ENCODE measurements at places on chromosomes 2 and 18. TPM values are rescaled to one million over a fixed set of nuclear protein-coding genes. Genes with fewer than 3 reads are reported as not detected.

DNA sequence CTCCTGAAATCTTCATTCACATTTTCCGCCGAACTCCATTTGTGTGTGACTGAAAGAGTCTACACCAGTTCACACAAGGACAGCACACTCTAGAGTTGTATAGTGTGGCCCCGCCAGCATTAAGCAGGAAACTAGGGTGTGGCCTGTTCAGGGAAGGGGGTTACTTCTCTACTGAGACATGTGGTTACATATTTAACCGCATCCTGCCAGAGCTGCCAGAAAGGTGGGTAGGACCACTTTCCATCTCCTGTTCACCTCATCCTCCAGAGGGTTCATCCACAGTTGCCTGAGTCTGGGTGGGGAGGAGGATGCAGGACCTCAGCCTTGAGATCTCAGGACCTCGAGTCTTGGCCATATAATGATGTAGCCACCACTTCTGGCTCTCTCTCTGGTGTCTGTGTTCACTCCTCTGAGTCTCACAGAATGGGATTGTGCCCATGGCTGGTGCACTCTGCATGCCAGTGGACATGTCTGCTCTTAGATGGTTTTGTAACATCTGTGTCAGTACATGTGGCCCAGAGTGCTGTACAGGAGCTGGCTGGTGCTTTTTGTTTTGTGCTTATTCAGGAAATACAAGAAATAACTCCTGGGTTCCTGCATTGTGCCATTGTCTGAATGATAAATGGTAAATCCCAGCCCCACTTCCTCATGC, 7.7 kb upstream of the SP140L start:
- DNase-seq: no peak

The SKOR2 gene
- not detected for total RNA-seq

DNA sequence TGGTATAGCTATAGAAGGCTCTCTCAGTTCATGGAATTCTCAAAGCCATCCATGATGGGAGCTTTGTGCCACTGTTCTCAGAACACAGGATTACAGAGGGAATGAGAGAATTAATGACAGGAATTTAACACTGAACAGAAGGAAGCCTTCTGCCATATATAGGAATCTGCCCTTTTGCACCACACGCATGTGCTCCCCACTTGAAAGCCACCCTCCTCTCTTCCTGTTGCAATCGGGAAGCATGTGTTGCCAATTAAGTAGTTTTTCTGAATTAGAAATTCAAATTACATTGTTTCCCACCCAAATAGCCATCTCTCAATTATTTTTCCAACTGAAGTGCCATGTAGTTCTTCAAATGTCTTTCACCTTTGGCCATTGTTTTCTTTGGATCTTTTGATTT, 71.3 kb downstream of the C1D start:
- no peak for DNase-seq

DNA sequence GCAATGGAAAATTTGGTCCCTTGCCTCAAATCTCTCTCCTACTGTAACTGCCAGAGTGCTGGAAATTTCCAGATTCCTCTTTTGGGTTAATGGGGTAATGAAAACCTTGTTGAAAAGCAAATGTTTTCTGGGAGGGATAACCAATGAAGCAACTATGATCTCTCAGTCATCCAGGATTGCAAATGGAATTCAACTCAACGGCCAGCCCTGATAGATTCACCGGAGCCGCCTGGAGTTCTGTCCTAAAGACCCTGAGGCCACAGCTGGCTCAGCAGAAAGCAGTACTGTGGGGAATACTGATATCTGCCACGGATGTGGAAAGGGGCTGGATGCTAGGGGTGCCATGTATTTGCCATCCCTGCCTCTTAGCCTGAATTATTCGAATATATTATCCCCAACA, 167.8 kb downstream of the NRP2 start:
- no peak for DNase-seq

GRCh38 chr2:238964544-238965067, 116.7 kb downstream of the TWIST2 start:
- DNase-seq: no peak

- no peak for DNase-seq
Measured at GRCh38 chr2:158300394-158300793, 156.2 kb downstream of the CCDC148 start.

GRCh38 chr18:63161032-63161760, 158.4 kb downstream of the BCL2 start:
- DNase-seq: no peak

- no peak for DNase-seq
Measured at GRCh38 chr2:164671664-164672396, 50.5 kb upstream of the GRB14 start.

The GALR1 gene
- total RNA-seq: not detected

The CFAP210 gene
- total RNA-seq: 0.08 TPM

DNA sequence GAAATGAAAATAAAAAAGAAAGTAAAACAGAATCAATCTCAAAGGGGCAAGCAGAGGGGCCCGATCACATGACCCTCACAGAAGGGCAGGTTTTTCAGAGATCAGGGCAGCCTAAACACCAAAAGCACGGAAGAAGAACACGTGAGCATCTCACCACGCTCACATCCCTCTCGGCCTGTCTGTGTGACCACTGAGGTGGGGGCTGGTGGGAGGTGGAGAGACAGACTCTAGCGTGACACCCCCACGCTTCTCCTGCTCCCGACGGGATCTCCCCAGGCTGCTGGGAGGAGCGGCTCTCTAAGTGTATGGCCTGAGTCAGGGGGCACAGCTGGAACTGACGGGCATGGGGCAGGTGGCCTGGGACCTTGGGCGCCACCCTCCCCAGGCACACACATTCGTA, 23.5 kb upstream of the MTERF4 start:
- DNase-seq: no peak

The FOXD4L1 gene
- total RNA-seq: 0.42 TPM

The TTC21B gene
- 20.4 TPM for total RNA-seq

The PPP4R1 gene
- total RNA-seq: 30.1 TPM

The SLC9A4 gene
- not detected for total RNA-seq

The RAB1A gene
- total RNA-seq: 52.8 TPM

DNA sequence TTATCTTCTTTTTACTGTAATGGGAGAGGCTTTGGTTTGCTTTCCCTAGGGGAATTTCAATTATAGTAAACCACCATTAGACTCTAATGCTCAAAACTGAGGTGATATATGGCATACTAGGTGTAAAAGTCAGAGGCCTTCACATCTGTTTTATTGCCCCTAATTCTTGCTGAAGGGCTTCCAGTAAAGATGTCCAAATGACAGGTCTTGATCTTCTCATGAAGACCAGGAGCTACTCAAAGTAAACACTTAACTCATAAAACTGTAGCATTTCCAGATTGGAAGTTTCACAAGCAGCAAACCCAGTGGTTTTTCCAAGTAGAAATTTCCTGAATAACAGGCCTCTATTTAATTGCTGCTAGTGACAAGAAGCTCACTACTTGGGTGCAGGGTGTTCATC, 286.8 kb downstream of the RBM43 start:
- no peak for DNase-seq

- no peak for DNase-seq
Measured at GRCh38 chr2:168241208-168241607, 6.2 kb downstream of the STK39 start.

- DNase-seq: no peak
Measured at GRCh38 chr18:35711227-35711626, 129.7 kb downstream of the GALNT1 start.

DNA sequence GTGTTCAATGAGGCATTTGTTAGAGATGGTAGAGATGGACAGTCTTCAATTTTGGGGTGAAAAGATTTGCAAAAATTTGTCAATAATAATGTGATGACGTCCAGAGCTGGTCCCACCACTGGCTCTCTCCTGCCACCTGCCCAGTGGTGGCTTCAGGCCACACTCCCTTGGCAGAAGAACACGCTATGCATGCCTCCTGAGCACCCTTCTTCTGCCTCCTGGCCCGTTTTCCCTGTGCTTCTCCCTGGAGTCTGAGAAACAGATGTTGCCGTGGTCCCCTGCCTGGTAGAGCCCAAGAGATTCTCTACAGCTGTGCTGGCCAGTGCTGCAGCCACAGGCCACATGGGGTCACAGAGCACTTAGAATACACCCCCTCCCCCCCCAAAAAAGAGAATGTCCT, 33.6 kb downstream of the INPP5D start:
- no peak for DNase-seq

DNA sequence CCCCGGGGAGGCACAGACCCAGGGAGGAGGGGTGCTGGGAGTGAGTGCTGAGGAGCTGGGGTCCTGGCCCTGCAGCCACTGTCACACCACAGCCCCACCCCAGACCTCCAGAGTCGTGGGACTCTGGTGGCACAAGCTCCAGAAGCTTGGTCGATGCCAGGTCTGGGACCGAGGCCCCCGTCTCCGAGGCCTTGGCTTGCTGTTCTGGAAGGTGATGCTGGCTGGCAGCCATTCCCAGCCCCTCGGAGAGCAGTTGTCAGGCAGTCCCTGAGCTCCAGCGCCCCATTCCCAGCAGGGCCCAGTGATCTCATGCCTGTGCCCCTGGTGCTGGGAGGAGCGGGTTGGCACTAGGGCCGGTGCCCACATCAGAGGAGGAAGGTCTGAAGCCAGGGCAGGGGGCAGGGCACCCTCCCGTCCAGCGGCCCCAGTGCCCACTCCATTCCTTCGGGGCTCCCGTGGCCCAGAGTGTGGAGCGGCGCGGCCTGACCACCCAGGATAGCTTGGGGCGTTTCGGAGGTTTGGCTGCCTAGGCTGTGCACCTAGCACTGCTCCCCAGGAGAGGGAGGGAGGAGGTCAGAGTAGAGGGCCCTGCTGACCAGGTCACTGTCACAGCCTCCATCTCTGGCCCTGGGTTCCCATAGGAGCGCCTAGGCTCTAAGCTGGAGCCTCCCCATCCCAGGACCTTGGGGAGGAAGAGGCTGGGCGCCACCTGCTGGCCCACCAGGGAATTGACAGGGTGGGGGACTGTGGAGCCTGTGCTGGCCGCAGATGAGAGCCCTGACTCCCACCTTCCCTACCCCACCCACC, 16.8 kb upstream of the ALPI start:
- DNase-seq: no peak

The CNRIP1 gene
- total RNA-seq: 26.4 TPM

DNA sequence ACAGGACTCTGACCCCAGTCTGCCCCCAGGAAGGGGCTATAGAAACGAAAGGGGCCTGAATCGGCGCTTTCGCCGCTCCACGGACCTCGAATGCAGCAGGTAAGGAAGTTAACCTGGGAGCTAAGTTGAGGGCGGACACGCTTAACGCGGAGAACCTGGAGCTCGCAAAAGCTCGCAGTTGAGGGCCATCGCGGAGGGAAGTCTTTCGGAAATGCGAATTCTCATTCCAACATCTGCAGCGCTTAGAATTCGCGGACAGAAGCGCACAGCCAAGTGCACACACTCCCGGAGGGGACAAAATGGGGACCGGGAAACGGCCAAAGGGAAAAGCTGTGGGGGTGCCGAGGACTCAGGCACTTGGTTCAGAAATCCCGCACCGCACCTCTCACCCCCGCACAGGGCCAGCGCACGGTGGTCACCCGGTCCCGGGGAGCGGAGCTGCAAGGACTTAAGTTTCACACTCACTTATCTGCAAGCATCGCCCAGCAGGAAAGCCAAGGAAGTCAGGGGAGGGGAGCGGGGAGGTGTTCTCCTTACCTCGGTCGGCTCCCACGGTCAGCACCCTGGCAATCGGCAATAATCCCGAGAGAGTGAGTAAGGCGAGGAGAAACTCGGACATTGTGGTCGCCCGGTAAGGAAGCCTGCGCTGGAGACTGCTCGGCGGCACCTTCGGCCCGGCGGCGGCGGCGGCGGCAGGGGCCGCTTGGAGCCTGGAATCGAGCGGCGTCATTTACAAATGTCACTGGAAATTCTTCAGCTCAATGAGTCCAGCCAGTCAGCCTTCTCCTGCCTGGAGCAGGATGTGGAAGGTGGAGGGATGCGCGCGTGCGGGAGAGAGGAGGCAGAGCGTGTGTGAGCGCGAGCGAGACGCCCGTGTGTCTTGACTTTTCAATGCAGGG, 456 bp downstream of the LRP1B start:
- peak; percentile 39 for DNase-seq
